ENCODE measurements at places on chromosomes 1 and 21.
A peak's percentile ranks its signal among the peaks of the same experiment; 100 is the strongest.

GRCh38 chr1:24859063-24860010 is 70.7 kb downstream of the RUNX3 start:
- no peak for DNase-seq

- DNase-seq, result no peak
These were observed 66.1 kb downstream of the FASLG start for GRCh38 chr1:172724765-172725613.

- DNase-seq, result no peak
These were observed 131.9 kb downstream of the VAV3 start for GRCh38 chr1:107833061-107833460.

- DNase-seq, result peak; percentile 100
These were observed 197.9 kb downstream of the DYRK1A start for GRCh38 chr21:37564341-37564923.

DNA sequence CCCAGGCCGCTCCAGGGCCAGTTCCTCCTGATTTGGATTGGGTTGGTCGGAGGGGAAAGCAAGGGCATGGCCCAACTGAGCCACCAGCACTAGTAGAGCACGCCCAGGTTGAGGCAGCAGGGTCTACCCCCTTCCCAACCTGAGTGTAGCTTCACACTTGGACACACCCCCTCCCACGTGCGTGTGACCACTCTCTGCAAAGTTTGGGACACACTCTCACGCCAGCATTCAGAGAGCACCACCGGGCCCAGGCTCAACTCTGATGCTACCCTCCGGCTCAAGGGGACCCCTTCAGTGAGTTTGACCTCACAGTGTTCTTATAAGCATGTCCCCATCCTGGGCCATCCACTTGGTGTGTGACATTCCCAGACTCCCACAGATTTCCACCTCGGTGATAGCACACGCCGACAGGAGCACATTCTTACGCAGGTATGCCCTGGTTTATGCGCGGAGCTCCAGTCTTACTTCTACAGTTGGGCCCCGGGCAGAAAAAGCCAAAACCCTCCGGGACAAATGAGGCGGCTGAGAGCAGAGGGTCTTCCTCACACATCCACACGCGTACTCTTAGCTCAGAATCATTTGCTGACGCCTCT is 3.0 kb upstream of the DMRTA2 start:
- no peak for DNase-seq

GRCh38 chr1:215970406-215970805 is 403.3 kb downstream of the KCTD3 start:
- peak; percentile 68 for DNase-seq

GRCh38 chr1:24567792-24568388 is 12.0 kb downstream of the NCMAP start:
- DNase-seq, result no peak

GRCh38 chr1:42176902-42177519 is 12.5 kb upstream of the GUCA2A start:
- peak; percentile 41 for DNase-seq

- peak; percentile 74 for DNase-seq
These were observed 83.4 kb downstream of the ASH1L start for GRCh38 chr1:155479205-155479604.

DNA sequence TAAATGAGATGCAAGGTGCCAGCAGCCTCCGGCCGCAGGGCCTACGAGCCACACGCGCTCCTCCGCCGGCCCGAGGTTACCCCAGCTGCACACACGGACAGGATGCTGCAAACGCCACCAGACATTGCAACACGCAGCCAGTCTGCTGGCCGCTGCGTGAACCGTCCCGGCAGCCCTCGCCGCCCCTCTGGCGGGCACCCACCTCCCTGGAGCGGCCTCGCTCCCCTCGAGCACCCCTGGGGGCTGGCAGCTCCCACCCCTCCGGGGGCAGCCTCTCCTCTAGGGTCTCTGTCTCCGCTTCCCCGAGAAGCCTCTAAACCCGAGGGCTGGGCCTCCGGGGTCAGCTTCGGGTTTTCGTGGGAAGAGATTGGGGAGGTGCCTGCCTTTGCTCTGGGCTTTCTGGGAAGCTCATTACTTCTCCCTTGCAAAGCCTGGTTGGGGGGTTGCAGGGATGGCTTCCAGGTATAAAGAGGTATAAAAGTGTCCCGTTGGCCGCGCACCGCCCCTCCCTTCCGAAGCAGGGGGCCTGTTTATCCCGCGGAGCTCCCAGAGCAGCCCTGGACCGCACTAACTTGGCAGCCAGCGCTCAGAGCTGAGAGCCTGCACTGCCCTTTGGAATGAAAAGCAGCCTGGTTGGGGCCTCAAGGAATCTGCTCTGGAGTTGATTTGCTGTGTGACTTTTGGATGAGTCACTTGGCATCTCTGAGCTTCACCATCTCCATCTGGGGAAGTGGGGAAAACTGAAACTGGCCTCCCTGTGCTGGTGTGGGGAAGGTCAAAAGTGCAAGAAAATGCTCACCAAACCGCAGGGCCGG is 21.8 kb downstream of the DHRS3 start:
- DNase-seq, result peak; percentile 99

DNA sequence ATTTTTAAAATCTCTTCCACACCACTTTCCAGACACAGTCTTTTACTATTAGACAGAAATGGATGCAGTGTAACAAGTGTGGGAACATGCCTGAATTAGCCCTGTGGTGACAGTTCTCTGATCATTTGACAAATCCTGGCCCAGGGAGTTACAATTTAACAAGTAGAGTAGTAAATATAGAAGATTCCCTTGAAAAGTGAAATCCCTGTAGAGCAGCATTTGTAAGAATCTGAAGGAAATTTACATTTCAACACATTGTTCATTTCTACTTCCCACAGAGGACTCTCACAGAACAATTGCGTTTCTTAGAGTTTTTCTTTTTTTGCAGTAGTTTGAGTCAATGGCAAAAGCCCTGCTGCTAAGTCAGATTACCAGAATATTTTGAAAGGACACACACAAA is 458.3 kb upstream of the BRINP3 start:
- no peak for DNase-seq

GRCh38 chr1:162699366-162699765 is 67.1 kb downstream of the DDR2 start:
- DNase-seq, result no peak

- peak; percentile 60 for DNase-seq
These were observed 24.9 kb downstream of the USP25 start for GRCh38 chr21:15754640-15755039.

GRCh38 chr1:9289711-9290485 is 2.8 kb upstream of the SPSB1 start:
- DNase-seq, result peak; percentile 94

GRCh38 chr1:228818928-228819630 is 83.8 kb downstream of the RHOU start:
- DNase-seq, result no peak

GRCh38 chr21:33518899-33519298 is 23.0 kb downstream of the GART start:
- DNase-seq, result no peak

DNA sequence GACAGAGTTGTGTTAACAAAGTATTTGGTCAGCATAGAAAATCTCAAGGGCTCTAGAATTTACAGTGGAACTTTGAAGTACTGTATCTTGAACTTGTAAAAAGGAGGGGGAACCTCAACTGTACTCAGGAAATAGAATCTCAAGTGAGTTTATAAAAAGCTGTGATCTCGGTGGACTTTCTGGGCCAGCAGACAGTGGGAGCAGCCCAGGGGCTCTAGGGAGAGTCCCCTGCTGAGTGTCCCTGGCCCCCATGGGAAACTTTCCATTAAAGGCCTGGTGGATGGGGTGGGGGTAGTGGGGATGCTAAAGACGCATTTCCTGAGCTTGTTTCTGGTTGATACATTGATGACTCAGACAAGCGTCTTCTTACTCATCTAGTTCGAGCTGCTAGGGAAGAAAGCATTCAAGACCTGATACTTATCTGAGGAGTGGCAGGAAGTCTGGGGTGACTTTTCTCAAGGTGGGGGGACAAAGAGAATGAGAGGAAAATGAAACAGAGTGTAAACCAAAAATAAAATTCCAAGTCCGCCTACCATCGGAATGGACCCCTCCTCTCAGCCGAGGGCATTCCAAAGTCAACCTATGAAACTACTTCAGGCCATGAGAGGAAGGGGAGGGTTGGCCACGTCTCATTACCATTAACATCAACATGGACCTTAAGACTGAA is 65.5 kb downstream of the NID1 start:
- DNase-seq, result peak; percentile 97

DNA sequence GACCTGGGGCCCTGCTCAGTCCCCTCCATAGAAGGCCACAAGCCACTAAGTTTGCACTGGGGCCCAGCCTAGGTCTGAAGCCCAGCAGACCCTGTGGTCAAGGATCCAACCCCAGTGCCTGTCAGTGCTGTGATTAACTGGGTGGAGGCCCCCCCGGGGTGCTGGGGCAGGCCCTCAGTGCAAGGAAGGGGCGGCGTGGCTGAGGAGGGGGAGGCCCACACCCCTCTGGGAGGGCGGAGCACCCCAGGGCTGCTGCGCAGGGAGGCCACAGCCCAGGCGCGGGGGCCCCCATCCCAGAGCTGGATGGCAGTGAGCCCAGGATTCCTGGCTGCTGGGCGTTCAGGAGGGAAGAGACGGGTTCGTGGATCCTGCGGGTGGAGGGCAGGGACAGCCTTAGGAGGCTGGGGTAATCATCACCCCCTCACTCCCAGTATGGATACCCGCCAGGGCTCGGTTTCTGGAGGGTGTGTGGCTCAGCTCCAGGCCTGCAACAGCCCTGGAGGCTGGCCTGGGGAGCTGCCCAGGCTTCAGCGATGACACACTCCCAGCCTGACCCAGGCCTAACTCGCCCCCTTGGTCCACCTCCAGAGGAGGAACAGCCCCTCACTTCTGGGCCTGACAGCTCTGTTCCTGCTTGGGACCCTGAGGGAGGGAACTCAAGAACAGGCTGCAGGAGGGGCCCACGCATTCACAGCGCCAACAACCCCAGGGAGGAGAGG is 890 bp downstream of the GJC2 start:
- peak; percentile 71 for DNase-seq

DNA sequence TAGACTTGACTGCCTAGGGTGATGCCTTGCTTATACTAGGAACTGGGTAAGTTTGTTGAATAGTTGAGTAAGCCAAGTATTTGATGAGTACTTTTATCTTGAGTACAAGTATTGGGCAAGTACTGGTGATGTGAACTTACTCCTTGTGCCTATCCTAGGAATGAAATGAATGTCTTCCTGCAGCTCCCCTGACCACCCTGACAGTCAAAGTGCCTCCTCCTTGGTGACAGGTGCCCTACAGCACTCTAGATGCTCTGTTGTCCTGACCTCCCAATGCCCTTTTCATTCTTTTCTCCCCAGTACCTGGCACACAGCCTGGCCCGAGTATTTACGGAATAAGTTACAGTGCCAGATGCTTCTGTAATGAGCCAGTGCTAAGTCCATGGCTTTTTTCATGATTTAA is 25.5 kb downstream of the PCSK9 start:
- peak; percentile 39 for DNase-seq

DNA sequence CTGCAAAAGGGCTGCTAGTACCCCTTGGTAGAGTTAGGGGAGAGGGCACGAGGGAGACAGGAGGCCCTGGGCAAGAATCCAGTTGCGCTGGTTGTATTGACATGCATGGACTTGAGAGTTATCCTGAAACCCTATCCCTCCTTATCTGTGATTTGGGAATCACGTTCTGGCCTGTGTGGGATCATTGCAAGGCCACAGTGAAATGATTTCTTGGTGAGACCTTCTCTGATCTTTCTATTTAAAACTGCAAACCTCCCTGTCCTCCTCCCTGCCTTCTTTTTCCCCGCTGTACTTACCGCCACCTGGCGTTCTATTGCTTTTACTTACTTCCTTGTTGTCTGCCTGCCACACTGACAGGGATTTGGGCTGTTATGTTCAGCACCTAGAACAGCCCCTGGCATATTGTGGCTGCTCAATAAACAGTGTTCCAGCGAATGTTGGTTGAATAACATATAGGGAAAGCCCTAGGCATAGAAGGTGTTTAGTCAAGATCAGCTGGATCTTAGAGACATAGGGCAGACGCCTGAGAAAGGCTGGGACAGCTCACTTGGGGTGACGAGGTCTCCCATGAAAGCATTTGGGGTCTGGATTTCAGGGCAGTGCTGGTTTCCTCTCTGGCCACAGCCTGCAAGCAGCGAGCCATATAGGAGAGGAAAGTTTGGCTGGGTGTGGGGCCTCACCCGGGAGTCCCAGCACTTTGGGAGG is 25.6 kb downstream of the ALPL start:
- DNase-seq, result peak; percentile 61

DNA sequence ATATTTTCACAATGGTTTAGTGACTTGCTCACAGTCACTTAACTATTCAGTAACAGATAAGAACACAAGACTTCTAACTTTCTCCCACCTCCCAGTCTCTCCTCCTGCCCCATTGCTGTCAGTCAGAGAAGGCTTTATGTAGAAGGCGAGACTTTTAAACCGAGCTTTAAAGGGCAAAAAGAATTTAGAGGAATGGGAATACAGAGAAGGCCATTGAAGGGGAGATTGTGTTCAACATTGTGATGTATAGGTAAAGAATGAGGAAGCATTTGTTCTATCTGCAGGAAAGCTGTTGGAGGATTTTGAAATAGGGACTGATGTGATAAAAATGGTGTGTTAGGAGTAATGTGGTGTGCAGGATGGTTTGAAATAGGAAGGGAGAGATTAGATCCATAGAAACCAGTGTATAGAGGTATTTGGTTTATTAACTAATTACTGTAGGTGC is 7.3 kb downstream of the POU2F1 start:
- DNase-seq, result no peak

All from fibroblast of skin of right biceps (primary cell).